ENCODE measurements at places on chromosomes 5 and 9.

GRCh38 chr9:122100756-122101155, 7.6 kb upstream of the TTLL11 start:
- H3K27me3 ChIP-seq, result peaks cover 19% of the 10 kb centered on the region
- H3K4me1 ChIP-seq, result peaks cover 7% of the 10 kb centered on the region
- no peaks in the 10 kb centered on the region for H3K36me3 ChIP-seq
- no peak for DNase-seq
- no peak overlapping the region for H3K27ac ChIP-seq

- peak; percentile 81 for DNase-seq
- peaks cover 32% of the 10 kb centered on the region for H3K4me1 ChIP-seq
- peak within 1 kb of the TSS; percentile 62 for H3K4me3 ChIP-seq
- peaks cover 53% of the 10 kb centered on the region for H3K27me3 ChIP-seq
- no peak within 1 kb of the TSS for H3K27ac ChIP-seq
Observed at GRCh38 chr9:132409828-132410528, at the start of gene CFAP77. Gene CFAP77, plus strand, starts transcription at chr9:132410211. Its CDS starts 61 bp downstream, at chr9:132410272.

DNA sequence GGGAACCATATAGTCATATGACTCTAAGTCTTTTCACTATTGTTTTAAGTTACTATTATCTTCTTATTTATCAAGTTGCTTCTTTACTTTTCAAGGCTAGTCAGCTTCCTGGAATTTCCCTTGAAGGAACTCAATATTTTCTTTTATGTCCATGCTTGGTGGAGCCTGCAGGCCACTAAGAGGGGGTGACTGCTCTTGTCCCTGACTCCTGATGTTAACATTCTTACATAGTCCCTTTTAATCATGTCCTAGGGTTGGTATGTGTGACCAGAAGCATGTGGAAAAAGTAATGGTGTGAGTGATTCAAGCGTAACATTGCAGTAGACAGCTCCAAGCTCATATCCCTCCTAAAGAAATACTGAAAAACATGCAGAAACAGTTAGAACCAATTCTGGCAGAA, 1536.2 kb upstream of the CDH9 start:
- no peak for DNase-seq
- no peaks in the 10 kb centered on the region for H3K36me3 ChIP-seq
- no peak overlapping the region for H3K27ac ChIP-seq
- H3K27me3 ChIP-seq, result no peaks in the 10 kb centered on the region

- no peak for DNase-seq
- H3K4me3 ChIP-seq, result no peak overlapping the region
- peaks cover 14% of the 10 kb centered on the region for H3K4me1 ChIP-seq
- peaks cover 14% of the 10 kb centered on the region for H3K27me3 ChIP-seq
- H3K27ac ChIP-seq, result no peak overlapping the region
Observed at GRCh38 chr5:91136271-91136670, 246.8 kb downstream of the ARRDC3 start.

DNA sequence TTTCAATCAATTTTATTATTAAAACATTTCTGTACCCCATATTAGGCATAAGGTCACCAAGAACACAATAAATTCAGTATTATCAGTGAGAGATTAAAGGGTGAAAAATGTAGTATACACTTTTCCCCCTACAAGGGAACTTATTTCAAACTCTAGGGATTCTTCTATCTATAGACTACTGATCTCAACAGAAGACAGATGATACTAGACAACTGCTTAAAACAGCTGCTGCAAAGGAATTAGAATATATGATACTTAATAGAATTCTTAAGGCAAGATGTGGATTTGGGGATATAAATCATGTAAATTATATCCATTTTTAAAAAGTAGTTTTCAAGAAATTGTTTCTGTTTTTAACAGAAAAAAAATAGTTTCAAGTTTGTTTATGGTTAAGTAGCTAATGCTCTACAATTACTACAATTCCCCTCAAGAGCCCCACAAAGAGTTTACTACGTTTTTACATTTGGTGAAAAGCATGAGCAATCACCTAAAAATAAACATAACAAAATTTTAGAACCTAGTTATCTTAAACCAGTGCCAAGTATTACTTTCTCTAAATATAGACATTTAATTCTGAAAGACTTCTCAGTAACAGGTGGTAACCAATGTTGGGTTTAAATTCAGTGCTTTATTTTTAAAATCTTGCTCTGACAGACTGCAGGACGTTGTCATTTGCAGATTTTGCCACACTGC, 6.0 kb downstream of the KIF24 start:
- H3K27me3 ChIP-seq, result no peaks in the 10 kb centered on the region
- H3K4me3 ChIP-seq, result no peak overlapping the region
- no peak overlapping the region for H3K27ac ChIP-seq
- DNase-seq, result no peak
- peaks cover 1% of the 10 kb centered on the region for H3K36me3 ChIP-seq

DNA sequence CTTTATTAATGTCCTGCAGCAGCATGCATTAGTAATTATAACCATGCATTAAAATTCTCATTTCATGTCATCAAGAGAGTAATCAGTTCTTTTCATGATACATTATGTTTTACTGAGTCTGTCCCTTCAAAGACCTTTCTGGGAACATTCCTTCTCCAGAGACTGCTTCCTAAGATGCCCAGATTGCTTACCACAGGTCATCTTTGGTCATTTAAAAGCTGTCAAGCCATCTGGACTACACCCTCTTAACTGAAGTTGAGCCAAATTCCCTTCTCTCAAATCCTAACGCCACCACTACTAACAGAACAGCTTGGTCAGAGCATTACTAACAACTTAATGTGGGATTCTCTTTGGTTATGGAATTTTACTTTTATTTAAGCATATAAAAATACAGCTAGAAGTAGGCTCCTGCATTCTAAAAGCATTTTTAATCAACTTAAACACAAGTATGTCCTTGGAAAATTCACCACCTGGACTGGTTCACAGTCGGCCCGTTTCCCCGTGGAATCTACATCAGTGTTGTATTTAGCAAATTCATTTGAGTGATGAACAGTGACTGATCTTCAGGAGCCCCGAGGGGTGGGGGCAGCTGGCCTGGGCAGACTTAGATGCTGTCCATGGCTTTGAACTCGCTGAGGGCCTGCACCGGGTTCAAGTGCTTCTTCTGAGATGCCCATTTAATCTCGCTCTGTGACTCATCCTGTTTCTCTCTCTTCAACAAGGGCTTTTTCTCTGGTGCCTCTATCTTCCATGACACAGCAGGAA, 92.8 kb upstream of the CCDC112 start:
- H3K36me3 ChIP-seq, result no peaks in the 10 kb centered on the region
- DNase-seq, result no peak
- no peak overlapping the region for H3K27ac ChIP-seq
- no peaks in the 10 kb centered on the region for H3K4me1 ChIP-seq
- H3K27me3 ChIP-seq, result peaks cover 5% of the 10 kb centered on the region
- H3K4me3 ChIP-seq, result no peak overlapping the region

Data from activated CD4-positive, alpha-beta T cell treated with anti-CD3 and anti-CD28 coated beads, Interleukin-2, amount 10 ng/mL, durations not matched to agents 24 days and 14 days (primary cell).